ENCODE measurements at places on chromosomes 11 and 22. TPM values are rescaled to one million over a fixed set of nuclear protein-coding genes. Genes with fewer than 3 reads are reported as not detected.

DNA sequence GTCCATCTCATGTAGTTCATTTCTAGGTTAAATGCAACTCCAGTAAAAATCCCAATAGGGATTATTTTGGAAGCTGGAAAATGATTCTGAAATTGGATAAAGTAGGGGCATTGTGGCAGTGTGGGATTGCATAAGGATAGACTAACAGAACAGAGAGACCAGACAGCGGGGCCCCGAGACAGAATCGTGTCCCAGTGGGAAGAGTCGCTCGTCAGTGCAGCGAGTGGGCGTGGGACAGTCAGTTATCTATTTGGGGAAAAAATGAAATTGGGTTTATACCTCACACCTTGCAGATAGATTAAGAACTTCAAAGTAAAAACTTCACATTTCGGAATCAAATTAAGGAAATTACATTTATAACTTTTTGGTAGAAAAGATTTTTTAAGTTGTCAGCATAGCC lies 10.6 kb downstream of the SART1 start:
- DNase-seq, result no peak
- H3K27me3 ChIP-seq, result no peaks in the 10 kb centered on the region
- H3K4me3 ChIP-seq, result no peak overlapping the region
- H3K36me3 ChIP-seq, result peaks cover 42% of the 10 kb centered on the region
- H3K27ac ChIP-seq, result no peak overlapping the region

GRCh38 chr11:253886-254270 lies 17.1 kb downstream of the PSMD13 start:
- H3K27ac ChIP-seq, result peak overlapping the region; percentile 34
- peaks cover 8% of the 10 kb centered on the region for H3K27me3 ChIP-seq
- H3K36me3 ChIP-seq, result peaks cover 40% of the 10 kb centered on the region
- DNase-seq, result no peak
- H3K4me1 ChIP-seq, result peaks cover 21% of the 10 kb centered on the region

The PDXP gene
- total RNA-seq, result 47.0 TPM

The SMC1B gene
- 0.44 TPM for total RNA-seq

The ZNF280A gene
- total RNA-seq, result not detected
